NK-92 treated with Interleukin-12 subunit alpha and Interleukin-12 subunit beta, amount 100 ng/mL, for 24 hours (cell line): ENCODE measurements at places on chromosomes 7 and 10.

- no peak for DNase-seq
Observed at GRCh38 chr10:17737027-17737965, 14.7 kb upstream of the TMEM236 start.

GRCh38 chr7:16395121-16395520 is 26.2 kb downstream of the CRPPA start:
- DNase-seq, result no peak

DNA sequence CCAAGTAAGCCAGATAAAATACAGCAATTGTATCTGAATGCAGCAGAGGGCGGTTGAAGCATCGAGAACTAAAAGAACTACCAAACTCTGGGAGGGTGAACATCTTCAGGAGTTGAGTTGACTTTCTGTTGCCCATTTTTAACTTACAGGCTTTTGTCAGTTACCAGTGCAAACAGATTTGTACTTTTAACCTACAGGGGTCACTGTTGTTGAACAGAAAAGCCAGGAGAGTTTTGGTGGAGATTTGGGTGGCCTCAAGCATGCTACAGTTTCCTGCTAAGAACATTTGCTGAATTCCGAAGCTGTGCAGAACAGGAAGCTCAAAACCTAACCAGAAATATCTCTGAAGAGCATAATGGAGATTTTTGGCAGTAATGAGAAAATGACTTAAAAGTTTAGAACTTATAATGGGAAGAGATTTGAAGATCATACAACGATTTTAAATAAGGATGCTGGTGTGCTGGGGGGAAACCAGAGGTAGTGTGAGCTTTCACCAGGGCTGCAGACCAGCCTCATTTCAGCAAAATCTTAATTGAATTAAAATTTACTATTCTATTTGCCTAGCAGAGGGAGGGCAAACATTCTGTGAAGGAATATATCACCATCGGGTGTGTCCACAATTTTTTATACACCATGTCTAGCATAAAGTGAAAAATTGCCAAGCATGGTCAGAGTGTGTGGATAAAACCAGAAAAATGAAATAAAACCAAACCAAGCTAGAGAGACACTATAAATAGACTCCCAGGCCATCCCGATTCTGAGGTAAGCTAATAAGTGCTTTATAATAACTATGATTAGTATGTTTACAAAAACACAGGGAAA is 208.6 kb upstream of the CCDC6 start:
- no peak for DNase-seq

DNA sequence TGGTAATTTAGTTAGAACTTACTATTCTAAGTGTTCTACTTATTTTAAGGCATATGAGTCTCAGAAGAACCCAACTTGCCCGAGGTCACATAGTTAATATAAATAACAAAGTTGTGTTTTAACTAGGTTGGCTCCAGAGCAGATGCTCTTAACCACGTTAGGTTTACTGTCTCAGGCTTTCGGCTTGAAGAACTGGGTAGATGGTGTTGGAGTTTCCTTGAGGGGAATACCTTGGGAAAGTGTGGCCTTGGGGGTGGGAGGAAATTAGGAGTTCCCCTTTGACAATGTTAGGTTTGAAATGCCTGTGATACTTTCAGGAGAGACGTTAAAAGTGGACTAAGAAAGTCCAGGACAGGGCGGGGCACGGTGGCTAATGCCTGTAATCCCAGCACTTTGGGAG is 9.6 kb downstream of the ZNF398 start:
- DNase-seq, result no peak

DNA sequence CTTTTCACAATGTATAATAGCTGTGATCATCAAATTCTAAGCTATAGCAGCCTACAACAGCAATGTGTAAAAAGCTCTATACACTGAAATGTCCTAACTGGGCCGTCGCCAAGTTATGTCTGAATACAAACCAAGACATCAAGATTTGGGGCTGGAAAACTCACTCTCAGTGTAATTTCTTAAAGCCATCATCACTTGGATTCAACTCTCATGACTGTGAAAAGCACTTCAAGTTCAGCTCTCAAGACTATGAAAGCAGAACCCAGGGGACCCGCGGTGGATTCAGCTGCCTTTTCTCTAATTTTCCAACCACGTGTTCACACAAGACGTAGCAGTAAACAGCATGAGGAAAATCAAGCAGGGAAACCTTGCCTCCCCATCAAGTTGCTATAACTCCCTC is 15.8 kb upstream of the ZNRF2 start:
- DNase-seq, result no peak

DNA sequence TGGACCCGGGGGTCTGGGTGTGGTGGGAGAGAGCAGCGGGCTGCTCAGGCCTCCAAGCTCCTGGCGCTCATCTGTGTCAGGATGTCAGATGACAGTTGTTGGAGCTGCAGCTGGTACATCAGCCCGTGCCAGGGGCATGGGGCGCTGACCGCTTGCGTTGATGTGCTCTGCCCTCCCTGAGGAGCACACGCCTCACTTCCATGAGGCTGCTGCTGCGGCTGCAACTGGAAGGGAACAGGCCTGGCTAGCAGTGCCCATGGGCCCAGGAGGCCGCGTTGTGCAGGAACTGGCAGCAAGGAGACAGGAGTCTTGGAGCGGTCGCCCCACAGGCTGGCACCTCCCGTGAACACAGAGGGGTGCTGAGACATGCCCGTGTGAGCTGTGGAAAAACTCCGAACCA is 361.3 kb upstream of the MKI67 start:
- DNase-seq, result no peak

DNA sequence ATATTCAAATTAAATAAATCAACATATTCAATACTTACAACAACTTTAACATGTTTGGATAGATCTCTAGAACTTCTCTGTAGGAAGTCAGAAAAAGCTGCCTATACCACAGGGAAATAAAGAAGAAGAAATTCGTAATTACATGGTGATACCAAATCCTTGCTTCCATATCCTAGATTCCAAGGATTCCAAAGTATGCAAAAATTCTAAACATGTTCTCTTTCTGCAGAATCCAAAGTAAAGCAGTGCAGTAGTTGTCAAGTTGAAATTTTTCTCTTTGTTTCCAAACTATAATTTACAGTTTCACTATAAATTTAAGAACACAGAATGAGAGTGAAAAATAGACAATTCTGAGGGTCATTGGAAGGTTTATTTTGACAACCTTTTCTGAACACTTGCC is 233.7 kb upstream of the PTN start:
- no peak for DNase-seq

- DNase-seq, result no peak
Observed at GRCh38 chr7:22361795-22362194, 4.8 kb upstream of the RAPGEF5 start.

GRCh38 chr10:70193391-70193844 is 23.1 kb upstream of the SAR1A start:
- DNase-seq, result no peak

- DNase-seq, result no peak
Observed at GRCh38 chr10:75435291-75435690, 3.9 kb downstream of the LRMDA start.

- DNase-seq, result no peak
Observed at GRCh38 chr10:61124756-61125530, 181.0 kb upstream of the RHOBTB1 start.

DNA sequence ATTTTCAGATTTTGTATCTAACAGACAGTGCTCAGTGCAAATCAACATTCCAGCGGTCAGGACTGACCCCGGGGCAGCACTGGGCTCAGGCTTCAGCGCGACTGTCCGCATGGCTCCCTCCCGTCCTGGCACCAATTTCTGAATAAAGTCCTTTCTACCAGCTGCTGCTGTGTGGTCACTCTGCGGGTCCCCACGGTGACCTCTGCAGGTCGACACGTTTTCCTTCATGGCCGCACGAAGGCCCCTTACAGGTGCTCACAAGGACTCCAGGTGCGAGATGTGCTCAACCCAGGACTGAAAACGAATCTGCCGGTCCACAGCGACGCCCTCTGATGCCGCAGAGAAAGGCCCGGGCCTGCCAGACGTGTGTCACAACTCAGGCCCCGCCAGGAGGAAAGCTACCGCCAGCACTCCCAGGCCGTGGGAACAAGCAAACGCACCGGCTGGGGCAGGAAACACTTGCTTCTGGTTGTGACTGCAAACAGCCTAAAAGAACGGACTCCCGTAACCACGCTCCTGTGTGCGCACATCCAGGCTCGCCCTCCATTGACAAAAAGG is 3.7 kb upstream of the UTF1 start:
- DNase-seq, result no peak

DNA sequence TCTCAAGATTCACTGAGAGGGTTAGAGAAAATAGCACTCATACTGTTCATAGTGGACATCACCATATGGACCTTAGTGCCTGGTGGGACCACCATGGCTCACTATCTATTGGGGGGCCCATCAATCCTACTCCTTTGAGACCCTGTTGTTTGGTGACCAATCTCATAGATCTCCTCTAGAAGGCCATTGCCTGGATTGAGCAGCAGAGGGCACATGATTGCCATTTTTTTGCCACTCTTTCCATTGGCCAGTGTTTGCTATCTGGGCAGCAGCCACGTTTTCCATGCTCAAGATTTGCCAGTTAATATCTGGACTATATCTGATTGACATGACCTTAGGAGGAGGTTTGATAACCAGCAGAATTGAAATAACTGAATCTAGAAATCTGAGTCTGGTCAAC is 244.5 kb downstream of the ITGB1 start:
- DNase-seq, result no peak

GRCh38 chr10:58023341-58024073 is 244.2 kb downstream of the IPMK start:
- DNase-seq, result no peak

DNA sequence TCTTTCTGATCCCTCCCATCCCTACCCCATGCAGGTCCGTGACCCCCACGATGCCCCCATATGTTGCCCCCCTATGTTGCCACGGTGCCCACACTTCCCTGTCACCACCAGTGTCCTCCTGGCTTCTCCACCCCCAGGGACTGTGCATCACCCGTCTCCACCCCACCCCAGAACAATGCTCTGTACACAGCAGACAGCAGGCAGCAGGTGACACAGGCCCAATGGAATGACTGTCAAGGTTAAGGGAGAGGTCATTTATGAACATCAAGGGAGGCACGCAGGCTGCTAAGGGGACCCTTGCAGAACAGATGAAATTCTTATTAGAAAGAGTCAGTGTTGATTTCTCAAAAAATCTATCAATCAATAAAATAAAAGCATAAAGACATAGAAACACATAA is 71.5 kb downstream of the PARP12 start:
- no peak for DNase-seq

DNA sequence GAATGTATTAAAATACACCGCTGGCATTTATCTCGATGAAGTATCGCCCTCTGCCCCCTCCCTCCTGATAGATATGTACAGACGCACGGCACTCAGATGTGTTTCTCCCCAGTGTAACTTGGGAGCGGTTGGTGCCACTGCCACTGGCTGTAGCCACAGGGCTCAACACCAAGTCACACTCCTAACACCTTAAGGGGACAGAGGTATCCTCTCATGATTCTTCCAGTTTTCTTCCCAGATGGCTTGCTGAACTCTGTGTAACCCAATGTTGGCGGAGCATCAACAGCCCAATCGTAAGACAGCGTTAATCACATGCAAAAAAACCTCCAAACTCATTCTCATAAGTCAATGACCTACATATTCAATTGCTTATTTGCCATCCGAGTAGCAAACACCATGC is 35.5 kb downstream of the CTBP2 start:
- no peak for DNase-seq

GRCh38 chr10:5983774-5984173 is 6.4 kb upstream of the IL15RA start:
- no peak for DNase-seq

GRCh38 chr7:48458701-48459524 is 287.7 kb downstream of the ABCA13 start:
- no peak for DNase-seq

DNA sequence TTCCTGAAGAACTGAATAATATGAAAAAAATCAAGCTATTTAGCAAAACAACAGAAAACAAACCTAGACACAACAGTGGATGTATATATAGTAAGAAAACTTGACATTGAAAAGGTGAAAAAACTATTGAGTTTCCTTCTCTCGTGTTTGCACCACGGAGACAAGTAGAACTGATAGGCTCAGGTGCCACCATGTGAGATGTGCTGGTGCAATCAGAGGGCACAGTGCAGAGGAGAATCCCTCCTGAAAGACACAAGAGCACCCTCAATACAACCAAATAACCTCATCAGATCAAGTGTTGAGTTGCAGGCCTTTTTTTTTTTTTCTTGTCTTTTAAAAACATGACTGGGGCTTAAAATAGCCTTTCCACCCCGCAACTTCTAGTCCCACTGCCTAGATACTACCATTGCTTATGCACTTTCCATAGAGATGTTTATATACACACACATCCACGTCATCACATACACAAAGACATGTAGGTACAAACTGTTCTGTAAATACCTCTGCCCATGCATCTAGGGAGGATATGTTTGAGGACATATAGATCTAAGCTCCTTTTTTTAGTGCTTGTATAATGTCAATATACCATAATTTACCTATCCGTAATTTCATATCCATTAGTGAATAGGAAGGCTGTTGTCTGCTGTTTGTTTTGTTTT is 54.1 kb downstream of the UBE2H start:
- DNase-seq, result no peak

DNA sequence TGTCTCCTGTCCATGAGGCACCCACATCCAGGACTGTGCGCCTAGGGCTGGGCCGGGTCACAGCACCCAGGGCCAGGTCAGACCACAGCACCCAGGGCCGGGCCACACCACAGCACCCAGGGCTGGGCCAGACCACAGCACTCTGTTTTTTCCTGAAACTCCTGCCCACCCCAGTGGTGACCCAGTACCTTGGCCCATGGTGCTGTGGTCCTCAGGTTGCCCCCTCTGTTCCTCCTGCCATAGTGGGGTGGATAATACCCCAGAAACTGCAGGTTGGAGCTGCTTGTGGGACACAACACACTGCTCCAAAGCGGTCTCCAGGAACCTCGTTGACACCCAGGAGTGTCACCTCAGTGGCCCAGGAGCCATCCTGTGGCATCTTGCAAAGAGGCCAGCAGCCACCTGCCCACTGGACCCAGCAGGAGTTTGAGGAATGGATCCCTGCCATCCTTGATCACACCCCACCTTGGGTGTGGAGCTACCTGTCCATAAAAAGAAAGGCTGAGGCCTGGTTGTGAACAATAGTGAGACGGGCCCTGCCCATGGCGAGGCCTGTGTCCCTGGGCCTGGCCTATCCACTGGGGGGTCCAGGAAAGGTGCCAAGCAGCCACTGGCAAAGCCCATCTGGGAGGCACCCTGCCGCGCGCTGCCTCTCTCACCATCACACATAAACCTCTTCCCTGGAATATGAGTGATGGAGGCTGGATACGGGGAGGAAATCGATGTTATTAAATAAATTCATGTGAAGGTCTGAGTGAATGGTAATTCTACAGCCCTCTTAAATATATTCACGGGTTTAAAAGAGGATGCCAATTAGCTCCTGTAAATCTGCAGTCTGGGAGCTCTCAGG is 89.0 kb downstream of the NKX6-2 start:
- no peak for DNase-seq

- DNase-seq, result no peak
Observed at GRCh38 chr10:517872-518475, 171.5 kb downstream of the DIP2C start.
